ENCODE measurements at places on chromosomes 2 and 18.

DNA sequence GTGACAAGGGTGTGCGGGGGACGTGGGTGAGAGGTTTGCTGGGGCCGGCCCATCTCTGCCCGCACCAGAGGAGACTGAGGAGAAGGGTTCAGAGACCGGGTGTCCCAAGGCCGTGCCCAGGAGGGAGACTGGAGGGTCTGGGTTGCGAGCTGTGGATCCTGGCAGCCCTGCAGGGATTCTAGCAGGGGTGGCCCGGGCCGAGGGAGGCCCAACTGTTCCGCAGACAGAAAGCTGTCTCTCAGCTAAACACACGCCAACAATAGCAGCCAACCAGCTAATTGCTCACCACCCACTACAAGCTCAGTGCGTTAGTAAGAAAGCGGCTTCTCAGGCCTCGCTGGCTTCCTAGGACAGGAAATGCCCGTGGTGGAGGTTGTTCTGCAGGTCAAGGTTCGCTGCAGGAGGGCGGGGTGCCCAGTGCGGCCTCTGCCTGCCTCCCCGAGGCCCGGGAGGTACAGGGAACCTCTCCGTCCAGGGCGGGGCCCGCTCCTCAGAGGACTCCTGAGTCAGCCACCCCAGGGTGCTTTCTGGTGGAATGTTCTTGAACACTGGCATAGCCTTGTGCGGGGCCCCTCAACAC lies 282.0 kb upstream of the PXDN start:
- DNase-seq = no peak

DNA sequence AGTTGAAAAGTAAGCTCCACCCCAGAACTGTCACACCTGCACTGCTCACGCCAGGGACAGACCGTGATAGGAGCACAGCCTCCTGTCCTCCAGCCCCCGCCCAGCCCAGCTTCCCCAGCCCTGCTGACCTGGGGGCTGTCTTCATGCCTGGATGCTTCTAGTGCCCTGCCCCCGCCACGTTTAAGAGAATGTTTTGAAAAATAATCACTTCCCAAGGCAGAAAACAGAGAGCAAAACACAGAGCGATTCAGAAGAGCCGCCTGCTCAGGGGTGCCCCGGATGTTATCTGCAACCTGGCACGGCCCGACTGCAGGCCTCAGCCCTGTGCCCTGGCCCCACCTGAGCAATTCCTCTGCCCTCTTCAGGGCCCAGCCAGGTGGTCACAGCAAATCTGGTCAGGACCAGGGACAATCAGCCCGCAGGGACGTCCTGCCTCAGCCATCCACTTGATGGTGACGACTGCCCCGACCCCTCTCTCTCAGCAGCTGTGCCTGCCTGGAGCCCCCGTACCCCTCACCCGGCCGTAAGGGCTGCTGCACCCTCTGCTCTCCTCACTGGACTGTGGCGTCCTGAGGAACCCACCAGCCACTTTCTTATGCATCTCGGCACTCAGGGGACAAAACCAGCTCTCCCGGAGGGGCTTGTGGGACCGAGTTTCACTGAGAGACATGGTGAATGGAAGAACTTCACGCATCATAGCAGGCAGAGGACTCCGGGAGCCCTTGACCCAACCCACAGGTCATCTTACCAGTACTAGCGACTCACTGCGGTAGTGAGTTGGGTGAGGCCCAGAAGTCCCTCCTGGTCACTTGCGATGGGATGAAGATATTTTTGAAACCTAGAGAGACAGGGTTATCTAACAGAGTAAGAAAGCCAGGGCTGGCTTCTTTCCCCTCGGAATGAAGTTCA lies 30.2 kb downstream of the ADI1 start:
- DNase-seq = no peak

DNA sequence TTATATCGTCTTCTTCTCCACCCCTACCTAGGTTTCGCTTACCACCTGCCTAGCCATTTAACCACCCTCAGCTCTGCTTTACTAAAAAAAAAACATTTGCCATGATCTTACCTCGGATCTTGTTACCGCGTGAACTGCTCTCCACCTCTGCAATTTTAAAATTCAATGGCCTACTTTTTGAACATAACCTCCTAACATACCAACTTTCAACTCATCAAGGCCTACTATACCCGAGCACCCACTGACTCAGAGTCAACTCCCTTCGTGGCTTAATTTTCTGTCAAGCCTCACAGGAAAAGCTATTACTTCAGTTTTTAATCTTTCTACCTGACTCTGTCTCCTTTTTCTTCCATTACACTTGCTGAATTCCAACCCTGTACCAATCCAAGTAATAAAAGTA lies 55.7 kb downstream of the ATAD2B start:
- DNase-seq = no peak

- DNase-seq = no peak
Measured at GRCh38 chr2:24101992-24102391, 17.4 kb upstream of the TP53I3 start.

- no peak for DNase-seq
Measured at GRCh38 chr2:227191367-227191766, 26.9 kb downstream of the COL4A3 start.

GRCh38 chr2:232349946-232350635 lies 28.5 kb upstream of the ALPP start:
- DNase-seq = no peak

DNA sequence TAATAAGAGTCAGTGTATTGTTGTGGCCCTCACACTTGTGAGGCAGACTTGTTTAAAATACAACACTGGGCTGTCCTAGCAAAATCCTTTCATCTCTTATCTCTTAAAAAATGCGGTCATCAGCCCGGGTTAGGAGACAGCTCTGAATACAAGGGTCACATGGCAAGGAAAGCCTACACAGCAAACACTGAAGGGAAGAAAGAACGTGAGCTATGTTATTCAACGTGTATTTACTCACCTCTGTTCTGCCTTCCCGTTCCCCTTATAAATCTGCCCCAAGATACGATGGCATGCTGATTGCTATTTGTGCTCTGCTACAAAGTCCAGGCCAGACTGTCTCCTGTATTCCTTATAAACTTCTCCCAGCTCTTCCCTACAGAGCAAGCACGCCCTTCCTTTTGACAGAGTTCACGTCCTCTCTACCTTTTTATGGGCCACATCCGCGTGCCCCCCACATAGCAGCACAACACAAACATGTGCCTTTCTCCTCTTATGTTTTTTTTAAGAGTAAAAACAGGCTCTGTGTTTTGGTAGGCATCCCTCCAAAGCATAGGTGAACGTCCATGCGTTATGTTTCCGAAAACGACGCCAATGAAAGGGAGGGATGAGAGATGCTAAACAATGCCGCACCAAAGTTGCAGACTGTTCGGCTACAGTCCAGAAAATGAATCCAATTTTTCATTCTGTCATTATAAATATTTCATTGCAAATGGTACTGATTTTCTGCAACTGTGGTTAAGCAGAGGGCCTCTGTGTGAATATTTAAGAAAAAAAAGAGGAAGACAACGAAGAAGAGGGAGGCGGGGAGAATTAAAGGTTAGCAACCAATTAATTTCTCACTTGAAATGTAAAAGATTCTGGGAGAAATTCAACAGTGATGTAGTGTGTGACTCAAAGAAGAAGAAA lies 274.7 kb downstream of the ZNF521 start:
- DNase-seq = peak; percentile 50

DNA sequence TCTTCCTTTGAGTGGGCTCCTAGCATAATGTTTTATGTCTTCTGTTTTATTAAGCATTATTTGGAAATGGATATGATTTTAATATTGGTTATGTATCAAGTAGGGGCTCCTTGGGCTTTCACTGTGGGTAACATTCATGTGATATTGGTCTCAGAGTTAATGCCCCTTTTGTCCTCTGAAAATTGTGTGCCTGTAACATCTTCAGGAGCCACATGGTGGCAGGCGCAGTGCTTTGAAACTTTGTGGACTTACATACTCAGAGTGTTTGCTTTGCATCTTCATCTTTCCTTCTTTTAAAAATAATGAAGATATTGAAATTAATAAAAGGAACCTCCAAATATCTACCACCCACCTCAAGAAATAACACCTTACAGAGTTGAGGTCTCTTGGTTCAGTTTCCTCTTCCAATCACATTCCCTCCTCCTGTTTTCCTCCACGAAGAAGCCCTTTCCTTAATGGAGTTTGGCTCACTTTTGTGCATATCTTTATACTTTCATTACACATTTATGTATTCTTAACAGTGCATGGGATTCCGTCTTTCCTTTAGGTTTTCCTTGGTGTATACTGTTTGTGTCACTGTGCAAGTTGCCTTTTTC lies 73.5 kb downstream of the LIMS1 start:
- no peak for DNase-seq

- DNase-seq = no peak
Measured at GRCh38 chr2:215280326-215280725, 31.5 kb upstream of the ATIC start.

DNA sequence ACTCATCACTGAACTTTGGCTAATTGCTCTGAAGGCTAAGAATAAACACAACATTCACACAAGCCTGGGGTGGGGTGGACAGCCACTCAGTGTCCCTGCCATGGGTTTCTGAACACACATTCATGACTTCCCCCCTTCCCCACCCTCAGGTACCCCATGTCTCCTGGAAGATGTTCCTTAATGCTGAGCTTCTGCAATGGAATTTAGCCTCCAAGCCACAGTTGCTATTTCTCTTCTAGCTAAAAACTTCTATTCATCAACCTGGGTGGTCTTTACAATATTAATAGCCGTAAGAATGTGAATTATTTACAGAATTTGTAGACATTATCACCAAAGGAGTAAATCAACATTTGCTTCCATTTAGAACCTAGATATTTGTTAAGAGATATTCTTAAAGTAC lies 175.1 kb downstream of the ACKR3 start:
- no peak for DNase-seq

DNA sequence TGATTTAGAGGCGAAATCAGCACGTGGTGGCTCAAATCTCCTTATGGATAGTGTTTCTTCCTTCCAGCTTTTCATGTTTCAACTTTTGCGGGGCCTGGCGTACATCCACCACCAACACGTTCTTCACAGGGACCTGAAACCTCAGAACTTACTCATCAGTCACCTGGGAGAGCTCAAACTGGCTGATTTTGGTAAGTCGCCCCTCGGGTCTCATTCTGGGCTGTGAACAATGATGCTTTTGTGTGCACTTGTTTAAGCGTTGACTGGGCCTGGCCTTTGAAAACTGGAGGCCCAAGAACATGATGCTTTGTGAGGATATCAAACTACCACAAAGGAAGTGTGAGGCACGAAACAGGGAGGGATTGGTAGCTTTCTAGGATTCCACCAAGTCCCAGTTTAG lies 27.4 kb downstream of the CDK15 start:
- DNase-seq = no peak

- no peak for DNase-seq
Measured at GRCh38 chr2:159867567-159868361, 69.8 kb upstream of the CD302 start.

DNA sequence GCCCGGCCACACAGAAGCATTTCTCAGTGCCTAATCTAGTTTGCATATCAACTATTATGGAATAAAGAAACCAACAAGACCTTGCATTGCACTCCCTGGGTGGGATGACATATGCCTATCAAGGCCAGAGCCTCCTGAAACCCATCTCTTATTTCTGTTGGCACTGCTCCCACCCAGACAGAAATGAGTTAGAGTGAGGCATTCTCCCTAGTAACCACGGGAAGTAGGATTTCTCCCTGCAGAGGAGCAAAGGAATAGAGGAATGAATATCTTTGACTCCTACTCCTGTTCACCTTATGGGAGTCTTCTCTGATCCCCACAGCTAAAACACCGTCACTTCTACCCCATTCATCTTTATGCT lies 24.2 kb upstream of the SCYGR1 start:
- DNase-seq = no peak

GRCh38 chr2:120326066-120326465 lies 19.9 kb upstream of the INHBB start:
- no peak for DNase-seq

DNA sequence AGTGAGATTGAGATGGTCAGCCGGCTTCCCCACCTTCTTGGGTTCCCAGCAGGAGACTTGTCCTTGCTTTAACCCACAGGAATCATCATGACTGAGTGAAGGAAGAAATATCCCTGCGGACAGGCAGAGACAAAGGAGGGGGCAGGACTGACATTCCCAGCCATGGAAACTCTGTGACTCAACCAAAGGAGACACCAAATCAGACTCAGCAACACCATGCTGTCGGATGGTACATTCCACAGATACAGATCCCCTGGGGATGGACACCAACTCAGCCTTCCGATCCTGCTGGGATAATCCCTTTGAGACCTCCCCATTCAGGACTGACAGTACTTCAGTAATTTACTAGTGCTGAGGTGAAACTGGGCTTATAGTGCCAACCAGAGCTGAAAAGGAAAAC lies 518.3 kb downstream of the XIRP2 start:
- peak; percentile 64 for DNase-seq

DNA sequence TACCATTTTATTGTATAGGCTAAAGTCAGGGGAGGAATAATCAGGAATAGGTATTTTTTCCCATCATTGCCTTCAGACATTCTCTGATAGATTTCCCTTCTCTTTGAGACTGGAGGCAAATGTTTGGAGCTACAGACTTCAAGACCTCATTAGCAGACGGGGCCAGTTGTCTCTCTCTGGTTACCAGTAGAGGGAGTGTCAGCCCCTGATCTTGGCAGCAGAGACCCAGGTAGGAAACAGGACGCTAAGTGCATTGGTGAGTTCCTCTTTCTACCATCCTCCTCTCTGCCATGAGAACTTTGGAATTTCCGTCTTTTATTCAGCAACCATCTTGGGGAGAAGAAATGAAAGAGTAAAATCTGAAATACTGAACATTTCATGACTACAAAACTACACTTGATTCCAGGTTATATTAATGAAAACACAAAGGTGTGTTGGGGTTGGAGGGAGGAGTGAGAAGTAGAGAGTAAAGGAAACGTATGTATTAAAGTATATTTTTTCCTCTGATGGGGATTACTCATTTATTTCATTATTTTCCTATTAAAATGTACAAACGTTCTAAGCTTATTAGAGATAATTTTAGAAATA lies 186.2 kb upstream of the GCFC2 start:
- peak; percentile 51 for DNase-seq

DNA sequence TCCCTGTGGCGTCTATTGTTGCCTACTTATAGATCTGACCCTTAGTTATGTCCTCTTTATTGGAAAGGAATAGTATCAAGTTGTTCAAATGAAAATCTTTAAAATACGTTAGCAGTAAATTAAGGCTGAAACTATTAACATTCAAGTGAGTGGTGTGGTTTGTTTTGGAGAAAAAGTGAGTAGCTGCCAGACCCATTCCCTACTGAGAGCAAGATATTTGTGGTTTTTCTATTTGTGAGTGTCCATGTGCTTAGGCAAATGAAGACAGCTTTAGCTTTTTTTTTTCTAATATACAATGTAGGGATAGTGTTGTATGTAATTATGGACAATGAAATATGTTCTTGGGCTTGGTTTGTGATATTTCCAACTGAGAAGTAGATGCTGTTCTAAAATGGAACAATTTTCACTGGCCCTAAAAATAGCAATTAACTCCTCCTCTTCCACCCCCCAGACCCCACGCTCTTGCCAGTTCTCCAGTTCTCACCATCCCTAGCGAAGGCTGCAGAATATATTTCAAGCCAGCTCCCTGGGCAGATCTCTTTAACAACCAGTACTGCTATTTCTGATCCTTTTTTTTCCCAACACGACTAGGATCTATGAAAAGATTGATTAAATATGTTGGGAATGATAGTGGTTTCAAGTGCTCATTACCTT lies 83.1 kb downstream of the CCDC85A start:
- no peak for DNase-seq

GRCh38 chr2:131016826-131017741 lies 76.2 kb downstream of the FAM168B start:
- DNase-seq = no peak

- no peak for DNase-seq
Measured at GRCh38 chr18:57901825-57902589, 98.9 kb upstream of the ATP8B1 start.

Data from neuronal stem cell (in vitro differentiated cells).